Esophagus squamous epithelium (tissue), 5 donors: ENCODE measurements at places on chromosomes 11 and 22.

- DNase-seq = no peak
These were observed 12.6 kb upstream of the NECTIN1 start for GRCh38 chr11:119741369-119742262.

DNA sequence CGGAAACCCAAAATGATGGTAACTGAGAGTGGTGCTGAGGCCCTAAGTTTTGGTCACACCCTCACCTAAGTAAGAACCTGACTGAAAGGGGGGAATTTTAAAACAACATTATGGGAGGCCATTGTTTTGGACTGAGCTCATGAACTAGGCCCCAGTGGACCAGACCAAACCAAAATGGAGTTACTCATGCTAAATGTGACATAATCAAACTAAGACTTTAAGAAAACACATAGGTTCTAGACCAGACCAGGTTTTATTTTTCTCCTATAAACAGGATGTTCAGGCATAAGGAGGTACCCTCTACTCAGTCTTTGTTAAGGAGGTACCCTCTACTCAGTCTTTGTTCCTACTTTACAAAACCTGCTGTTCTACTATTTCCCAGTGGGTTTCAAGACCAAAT, 7.4 kb upstream of the EI24 start:
- DNase-seq = no peak

GRCh38 chr22:46736705-46737104, 1.3 kb downstream of the CERK start:
- no peak for DNase-seq

DNA sequence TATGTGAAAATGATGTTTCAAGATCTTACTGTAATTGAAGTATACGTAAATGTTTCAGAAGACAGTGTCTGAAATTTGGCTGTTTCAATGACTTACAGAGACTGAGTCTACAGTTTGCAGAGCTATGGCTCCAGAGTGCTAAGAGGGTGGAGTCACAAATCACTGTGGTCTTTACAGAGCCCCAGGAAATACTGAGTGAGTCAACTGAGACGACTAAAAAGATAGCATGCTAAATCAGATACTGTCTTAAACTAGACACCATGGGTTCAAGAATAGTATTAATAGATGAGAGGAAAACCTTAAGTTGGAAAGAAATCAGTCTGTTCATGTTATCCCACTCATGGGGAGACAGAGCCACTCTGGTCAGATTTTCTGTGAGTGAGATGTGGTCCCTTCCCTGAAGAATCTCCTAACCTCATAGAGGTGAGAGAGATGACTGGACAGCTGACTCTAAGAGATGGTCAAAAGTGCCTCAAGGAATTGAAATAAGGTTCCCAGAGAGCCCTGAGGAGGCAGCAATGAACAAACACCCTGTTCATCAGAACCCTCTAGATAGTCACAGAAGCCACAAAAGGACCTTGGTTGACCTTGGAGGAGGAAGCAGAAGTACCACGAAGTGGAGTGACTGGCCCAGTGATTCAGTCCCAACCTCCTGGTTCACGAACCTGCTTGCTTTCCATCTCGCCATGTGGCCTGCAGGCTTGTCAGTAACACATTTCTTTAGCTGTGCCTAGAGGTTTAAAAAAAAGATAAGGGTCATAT, 30.2 kb downstream of the C11orf91 start:
- DNase-seq = no peak

- no peak for DNase-seq
These were observed 37.3 kb downstream of the NUP50 start for GRCh38 chr22:45200860-45201511.

DNA sequence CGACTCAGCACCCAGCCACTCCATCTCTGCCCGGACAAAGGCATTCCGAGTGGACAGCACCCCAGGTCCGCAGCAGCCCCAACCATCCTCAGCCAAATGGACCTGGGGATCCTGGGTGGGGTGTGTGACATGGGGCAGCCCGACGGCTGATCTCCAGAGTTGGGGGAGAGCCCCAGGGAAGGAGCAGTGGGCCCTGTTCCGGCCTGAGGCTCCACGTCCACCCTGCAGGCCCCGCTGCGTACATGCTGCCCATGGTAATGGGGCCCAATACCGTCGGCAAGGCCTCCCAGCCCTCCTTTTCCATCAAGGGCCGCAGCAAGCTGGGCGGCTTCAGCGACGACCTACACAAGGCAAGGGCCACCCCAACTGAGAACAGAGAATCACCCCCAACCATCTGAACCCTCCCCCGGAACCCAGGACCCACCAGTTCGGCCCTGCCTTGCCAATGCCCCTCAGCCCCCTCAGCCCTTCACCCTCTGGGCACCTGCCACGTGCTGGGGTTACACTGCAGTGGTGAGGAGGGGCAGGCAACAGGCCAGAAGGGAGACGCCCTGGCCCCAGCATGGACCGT, 5.4 kb downstream of the SCGB1C1 start:
- DNase-seq = no peak

DNA sequence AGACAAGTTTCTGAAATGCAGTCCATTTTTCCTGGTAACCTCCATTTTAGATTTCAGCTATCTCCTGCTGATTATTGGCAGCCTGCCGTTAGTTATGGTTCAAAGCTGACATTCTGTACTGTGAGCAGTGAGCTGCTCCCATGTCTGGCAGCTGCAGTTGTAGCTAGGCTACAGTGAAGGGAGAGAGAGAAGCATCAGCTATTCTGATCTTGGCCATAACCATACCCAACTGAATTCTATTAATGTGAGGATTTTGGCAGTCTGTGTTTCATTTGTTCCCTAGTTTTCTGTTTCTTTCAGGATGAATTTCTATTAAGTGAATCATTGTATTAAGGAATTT, 33.4 kb downstream of the SIK2 start:
- no peak for DNase-seq

- DNase-seq = no peak
These were observed 4.1 kb upstream of the CRACR2B start for GRCh38 chr11:823441-824291.

- no peak for DNase-seq
These were observed 29.0 kb upstream of the ADORA2A start for GRCh38 chr22:24398409-24398808.

DNA sequence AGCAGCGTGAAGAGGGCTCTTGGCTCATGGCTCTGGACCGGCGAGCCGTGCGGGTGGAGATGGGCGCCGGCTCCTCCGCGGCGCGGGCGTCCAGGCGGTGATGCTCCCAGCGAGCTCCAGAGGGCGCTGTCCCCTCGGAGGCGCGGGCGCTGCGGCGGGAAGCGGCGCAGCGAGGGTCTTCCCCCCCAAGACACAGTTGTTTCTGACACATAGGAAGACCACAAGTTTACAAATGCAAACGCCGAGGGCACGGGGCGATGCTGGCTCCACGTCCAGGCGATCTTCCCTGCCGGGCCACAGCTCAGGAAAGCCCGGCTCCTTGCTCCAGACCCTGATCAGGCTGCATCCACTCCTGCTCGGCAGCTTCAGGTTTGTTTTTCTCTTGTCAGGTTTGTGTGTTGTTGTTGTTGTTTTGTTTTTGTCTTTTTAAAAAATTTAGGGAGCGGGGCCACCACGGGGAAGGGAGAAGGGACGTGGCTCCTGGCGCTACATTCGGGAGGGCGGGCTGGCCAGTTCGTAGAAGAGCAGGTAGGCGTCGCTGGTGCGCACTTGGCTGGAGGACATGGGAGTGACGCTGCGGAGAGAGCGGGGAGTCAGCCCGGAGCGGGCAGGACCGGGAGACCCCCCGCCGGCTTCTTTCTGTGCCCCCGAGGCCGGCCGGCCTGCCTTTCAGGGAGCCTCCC, 10.0 kb upstream of the MFRP start:
- no peak for DNase-seq

DNA sequence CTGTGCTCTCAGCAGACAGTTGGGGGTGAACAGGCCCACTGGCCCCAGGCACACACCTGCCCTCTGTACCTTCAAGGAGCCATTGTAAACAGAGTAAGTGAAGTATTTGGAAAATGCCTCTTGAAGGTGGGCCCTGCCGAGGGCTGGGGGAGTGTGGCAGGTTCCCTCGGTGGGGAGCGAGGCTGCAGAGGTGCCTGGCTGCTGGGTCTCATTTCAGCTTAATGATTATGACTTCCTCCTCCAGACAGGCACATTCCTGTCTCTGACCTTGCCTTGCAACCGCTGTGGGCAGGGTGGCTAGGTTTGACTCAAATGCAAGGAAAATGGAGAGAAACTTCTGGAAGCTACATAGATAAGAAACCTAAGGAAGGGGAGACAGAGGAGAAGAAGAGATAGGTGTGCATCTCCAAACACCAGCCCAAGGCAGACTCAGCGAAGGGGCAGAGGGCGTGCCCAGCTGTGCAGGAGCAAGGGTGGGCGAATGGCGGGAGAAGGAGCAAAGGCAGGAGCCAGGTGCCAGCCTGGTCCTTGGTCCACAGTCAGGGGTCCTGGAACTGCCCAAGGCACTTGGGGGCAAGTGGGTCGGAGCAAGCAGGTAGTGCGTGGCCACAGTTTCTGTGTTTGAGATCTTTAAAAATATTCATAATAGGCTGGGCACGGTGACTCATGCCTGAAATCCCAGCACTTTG, 14.0 kb downstream of the GRAMD4 start:
- DNase-seq = no peak

- DNase-seq = no peak
These were observed 223.6 kb downstream of the ADAMTS15 start for GRCh38 chr11:130671801-130672700.

DNA sequence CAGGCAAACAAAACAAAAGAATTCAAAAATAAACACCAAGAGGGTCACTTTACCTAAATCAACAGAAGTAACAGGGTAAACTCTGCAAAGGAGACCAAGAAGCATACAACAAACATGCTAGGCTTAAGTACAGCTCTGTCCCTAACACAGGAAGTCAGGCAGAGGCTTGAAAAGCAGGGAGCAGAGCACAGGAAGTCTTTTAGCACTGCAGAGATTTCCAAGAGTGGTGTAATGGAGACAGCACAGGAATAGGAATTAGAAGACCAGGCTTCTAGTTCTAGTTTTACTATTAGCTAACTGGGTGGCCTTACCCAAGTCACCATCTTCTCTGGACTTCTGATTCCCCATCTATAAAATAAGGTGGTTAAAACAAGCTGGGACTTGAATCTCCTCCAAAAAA, 1.9 kb downstream of the RBFOX2 start:
- DNase-seq = no peak

DNA sequence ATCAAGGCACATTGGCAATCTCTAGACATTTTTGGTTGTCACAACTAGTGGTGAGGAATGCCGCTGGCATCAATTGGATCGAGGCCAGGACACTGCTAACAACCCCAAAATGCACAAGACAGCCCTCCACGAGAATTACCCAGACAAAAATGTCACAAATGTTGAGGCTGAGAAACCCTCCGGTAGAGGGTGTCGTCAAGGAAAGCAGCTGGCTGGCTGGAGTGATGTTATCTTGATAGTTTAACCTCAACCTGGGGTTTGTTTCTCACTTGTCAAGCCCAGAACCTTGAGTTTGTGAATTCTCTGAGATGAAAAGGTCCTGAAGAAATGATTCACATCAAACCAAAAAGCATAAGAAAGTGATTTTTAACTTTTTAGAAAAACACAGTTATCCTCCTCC, 21.1 kb upstream of the TMPRSS13 start:
- no peak for DNase-seq

- DNase-seq = no peak
These were observed 61.5 kb upstream of the EED start for GRCh38 chr11:86182976-86183584.

- no peak for DNase-seq
These were observed 24.5 kb downstream of the ST14 start for GRCh38 chr11:130183878-130184610.

- DNase-seq = no peak
These were observed 1.0 kb downstream of the SFI1 start for GRCh38 chr22:31497148-31497938.

DNA sequence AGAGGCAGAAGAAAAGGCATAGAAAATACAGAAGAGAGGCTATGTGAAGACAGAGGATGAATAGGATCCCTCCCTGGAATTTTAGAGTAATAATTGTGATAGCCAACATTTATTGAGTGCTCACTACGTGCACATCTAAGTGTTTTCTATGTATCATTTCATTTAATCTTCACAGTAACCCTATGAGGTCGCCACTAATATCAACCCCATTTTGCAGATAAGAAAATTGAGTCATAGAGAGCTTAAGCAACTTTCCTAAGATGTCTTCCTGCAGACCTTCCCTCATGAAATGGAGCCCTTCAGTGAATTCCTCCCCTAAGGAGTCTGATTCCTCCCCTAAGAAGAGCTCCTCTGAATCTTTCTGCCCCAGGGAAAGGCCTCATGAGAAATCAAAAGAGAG, 38.1 kb downstream of the RRP8 start:
- no peak for DNase-seq

GRCh38 chr11:116703421-116703820, 69.4 kb downstream of the BUD13 start:
- DNase-seq = no peak

GRCh38 chr11:117690484-117691217, 106.4 kb downstream of the DSCAML1 start:
- DNase-seq = no peak

GRCh38 chr11:70247710-70248072, 22.8 kb upstream of the PPFIA1 start:
- no peak for DNase-seq

GRCh38 chr22:25370322-25370721, 150.9 kb downstream of the CRYBB2 start:
- no peak for DNase-seq

DNA sequence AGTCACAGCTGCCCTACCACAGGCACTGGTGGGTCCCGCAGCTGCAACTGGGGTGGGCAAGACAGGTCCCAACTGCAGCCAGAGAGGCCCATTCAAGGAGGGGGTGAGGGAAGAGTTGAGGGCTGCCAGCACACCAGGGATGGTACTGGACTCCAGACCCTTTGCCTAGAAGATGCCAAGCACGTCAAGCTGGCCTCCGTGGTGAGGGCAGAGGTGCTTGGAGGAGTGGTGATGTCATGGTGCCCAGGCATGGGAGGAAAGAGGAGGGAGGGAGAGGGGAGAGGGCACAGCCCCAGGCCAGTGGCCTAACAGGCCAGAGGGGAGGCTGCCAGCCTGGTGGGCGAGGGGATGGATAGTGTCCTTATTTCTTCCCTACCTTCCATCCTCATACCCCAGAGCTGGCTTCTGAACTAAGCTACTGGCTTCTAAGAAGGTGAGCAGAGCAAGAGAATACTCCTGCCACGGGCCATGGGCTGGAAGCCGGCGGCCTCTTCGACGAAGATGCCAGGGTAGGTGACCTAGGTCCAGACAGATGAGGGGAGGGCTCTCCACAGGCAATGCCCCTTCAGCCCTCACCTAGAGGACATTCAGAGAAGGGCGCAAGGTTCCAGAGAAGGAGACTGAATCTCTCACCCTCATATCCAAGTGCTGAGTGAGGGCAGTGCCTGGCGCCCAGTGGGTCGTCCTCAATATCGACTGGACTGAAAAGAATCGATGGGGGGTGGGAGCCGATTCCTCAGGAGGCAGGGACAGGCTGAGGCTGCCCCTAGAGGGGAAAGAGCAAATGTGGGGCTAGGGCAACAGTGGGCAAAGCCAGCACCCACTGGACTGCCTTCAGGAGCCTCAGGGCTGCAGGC, 1.8 kb downstream of the SYT7 start:
- no peak for DNase-seq

DNA sequence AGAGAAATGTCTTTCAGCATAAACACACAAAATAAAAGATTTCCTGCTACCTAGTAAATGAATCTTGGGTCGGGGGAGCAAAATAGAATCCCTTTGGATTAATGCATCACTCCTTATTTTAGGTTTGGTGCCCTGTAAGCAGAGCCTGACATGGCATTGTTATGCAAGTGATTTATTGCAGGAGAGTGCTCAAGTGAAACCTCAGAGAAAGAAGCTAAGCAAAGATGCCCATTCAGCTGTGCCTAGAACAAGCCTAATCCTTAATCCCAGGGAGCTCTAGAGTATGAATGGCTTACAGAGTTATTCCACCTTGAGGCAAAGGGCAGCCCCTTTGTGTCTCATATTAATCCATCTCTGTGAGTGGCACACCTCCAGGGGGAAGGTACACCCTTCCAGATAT, 21.1 kb downstream of the C11orf87 start:
- no peak for DNase-seq
